ENCODE measurements at places on chromosomes 5 and 9. TPM values are rescaled to one million over a fixed set of nuclear protein-coding genes. Genes with fewer than 3 reads are reported as not detected.
A peak's percentile ranks its signal among the peaks of the same experiment; 100 is the strongest.

MLANA gene
- not detected for total RNA-seq

ADAMTS6 gene
- total RNA-seq, result 1.5 TPM

C5orf58 gene
- total RNA-seq, result not detected

GRCh38 chr9:130977811-130978221, 31.2 kb upstream of the LAMC3 start:
- no peak overlapping the region for H3K4me3 ChIP-seq
- H3K4me1 ChIP-seq, result no peaks in the 10 kb centered on the region
- no peak for DNase-seq
- H3K36me3 ChIP-seq, result no peaks in the 10 kb centered on the region
- H3K27me3 ChIP-seq, result no peaks in the 10 kb centered on the region
- no peak overlapping the region for H3K27ac ChIP-seq

- no peak for DNase-seq
- H3K4me3 ChIP-seq, result peak within 1 kb of the TSS; percentile 1
- peaks cover 69% of the 10 kb centered on the region for H3K27me3 ChIP-seq
- no peak within 1 kb of the TSS for H3K27ac ChIP-seq
- no peaks in the 10 kb centered on the region for H3K36me3 ChIP-seq
Measured at GRCh38 chr5:55226934-55227663, at the start of gene MCIDAS. Gene MCIDAS, minus strand, starts transcription at chr5:55227315. Its CDS starts 177 bp downstream, at chr5:55227138.

GRCh38 chr9:125330587-125330986, 69.0 kb downstream of the GAPVD1 start:
- no peaks in the 10 kb centered on the region for H3K27me3 ChIP-seq
- H3K4me1 ChIP-seq, result no peaks in the 10 kb centered on the region
- H3K27ac ChIP-seq, result no peak overlapping the region
- no peak overlapping the region for H3K4me3 ChIP-seq
- H3K36me3 ChIP-seq, result peaks cover 70% of the 10 kb centered on the region

- H3K4me3 ChIP-seq, result no peak overlapping the region
- no peak for DNase-seq
- H3K36me3 ChIP-seq, result no peaks in the 10 kb centered on the region
- no peaks in the 10 kb centered on the region for H3K4me1 ChIP-seq
- no peak overlapping the region for H3K27ac ChIP-seq
Measured at GRCh38 chr9:21660976-21661375, 141.5 kb upstream of the MTAP start.

DNA sequence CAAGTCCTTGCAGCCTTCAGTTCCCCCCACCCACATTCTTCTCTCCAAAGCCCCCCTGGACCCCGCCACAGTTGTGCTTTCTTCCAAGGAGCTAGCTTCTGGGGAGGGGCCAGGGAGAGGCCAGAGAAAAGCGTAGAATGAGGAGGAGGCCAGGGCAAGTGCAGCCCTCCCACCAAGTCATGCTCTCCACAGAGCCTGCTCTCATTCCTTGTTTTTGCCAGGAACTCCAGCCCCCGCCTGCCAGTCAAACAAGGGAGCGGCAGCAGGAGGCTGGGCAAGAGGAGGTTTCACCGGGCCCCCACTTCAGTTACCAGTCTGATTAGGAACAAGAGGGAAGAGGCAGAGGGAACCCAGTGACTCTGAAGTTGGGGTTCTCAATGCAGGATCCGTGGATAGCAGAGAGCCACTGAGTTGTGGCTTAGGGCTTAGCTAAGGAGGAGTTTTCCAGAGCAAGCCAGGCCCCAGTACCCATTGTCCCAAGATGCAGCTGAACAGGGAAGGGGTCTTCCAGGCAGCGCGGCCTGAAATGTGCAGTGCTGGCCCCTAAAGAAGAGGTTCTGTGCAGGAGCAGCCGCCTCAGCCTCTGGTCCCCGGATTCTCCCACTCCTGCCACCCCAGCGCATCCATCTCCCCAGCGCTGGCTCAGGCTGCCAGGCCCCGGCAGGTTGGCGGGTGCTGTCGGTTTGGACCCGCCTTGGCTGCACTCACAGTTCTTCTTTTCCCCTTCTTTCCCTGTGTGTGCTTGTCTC, 120.6 kb downstream of the DAB2IP start:
- H3K4me3 ChIP-seq, result no peak overlapping the region
- H3K4me1 ChIP-seq, result no peaks in the 10 kb centered on the region
- no peak for DNase-seq

- H3K27me3 ChIP-seq, result no peaks in the 10 kb centered on the region
- H3K36me3 ChIP-seq, result no peaks in the 10 kb centered on the region
- H3K27ac ChIP-seq, result no peak overlapping the region
- H3K4me1 ChIP-seq, result no peaks in the 10 kb centered on the region
- DNase-seq, result no peak
- no peak overlapping the region for H3K4me3 ChIP-seq
Measured at GRCh38 chr5:129499208-129499852, 39.2 kb downstream of the ADAMTS19 start.

DNA sequence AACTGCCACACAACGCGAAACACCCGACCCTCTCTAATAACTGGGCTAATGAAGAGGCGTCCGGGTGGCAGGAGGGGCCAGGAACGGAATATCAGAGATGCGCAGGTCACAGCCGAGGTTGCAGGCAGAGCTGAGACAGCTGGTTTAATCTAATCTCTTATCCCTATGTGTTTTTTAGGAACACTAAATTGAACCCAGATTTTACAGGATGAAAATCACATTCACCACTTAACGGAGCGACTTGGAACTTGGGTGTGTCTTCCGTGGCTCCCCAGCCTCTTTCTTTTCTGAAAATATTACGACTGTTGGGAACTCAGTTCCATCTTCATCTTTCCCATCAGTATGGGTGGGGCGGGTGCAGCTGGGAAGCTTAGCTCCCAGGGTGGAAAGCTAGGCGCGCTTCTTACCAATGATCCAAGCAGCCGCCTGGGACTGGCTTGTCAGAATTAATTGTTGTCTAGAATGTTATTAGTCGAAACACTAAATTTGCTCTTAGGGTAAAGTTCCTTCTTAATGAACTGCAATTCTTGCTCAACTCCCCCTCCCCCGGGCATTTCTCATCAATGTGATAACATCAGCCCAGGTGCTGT, 92.5 kb downstream of the IRX2 start:
- H3K4me1 ChIP-seq, result no peaks in the 10 kb centered on the region
- H3K27ac ChIP-seq, result no peak overlapping the region
- no peaks in the 10 kb centered on the region for H3K36me3 ChIP-seq
- H3K4me3 ChIP-seq, result no peak overlapping the region
- no peaks in the 10 kb centered on the region for H3K27me3 ChIP-seq

DNA sequence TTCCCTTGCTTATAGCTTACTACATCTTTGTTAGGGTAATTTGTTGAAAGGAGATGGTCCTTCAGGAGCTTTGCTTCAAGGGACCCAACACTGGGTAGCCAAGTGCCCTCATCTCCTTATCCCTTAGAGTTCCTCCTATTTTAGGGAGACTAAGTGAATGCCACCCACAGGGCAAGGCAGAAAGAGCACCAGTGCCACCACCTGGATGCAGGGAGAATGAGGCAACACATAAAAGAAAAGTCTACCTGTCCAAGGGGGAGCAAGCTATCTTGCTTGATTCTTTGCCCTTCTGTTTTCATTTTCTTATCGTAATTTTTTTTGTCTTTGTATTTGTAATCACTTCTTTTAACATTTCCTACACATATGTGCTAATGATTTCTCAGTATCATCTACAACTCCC, 205.5 kb downstream of the NPR3 start:
- no peak for DNase-seq
- H3K4me1 ChIP-seq, result no peaks in the 10 kb centered on the region
- no peak overlapping the region for H3K27ac ChIP-seq
- H3K36me3 ChIP-seq, result no peaks in the 10 kb centered on the region
- no peak overlapping the region for H3K4me3 ChIP-seq

DNA sequence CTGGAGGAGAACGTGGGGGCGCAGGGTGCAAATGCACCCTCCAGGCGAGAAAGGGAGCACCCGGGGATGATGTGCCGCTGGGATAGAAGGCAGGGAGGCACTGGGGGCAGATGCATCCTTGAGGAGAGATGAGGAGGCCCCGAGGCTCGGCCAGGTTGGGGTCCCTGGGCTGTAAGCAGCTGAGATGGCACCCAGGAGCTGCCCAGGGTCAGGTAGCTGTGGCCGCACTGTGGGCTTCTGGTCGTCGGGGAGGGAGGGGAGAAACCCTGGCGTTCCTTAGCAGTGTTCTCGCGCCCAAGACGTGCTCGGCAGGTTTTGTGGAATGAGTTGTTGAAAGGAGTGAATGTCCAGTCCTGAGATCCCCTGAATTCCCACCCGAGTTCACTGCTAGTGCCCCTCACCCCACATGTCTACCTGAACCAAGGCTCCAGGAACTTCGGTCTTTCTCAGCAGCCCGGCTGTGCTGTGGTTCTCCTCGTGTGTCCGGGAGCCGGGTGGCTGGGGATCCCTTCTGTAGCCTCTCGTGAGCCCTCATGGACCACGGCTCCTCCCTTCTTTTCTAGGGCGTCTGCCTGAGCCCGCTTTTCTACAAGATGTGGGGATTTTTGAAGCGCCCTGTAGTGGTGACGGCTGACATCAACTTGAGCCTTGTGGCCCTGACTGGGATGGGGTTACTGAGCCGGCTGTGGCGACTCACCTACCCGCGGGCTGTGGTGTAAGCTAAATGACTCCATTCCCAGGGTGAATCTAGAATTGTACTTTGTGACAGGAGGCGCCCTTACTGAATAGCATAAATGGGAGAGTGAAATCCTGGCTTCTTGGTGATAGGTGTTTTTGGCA, 1.1 kb downstream of the POMT1 start:
- no peaks in the 10 kb centered on the region for H3K27me3 ChIP-seq
- peaks cover 40% of the 10 kb centered on the region for H3K4me1 ChIP-seq
- peak overlapping the region; percentile 51 for H3K27ac ChIP-seq
- peak overlapping the region; percentile 74 for H3K4me3 ChIP-seq
- DNase-seq, result peak; percentile 14
